Activated CD4-positive, alpha-beta memory T cell treated with anti-CD3 and anti-CD28 coated beads, Interleukin-2, amount 10 ng/mL, durations not matched to agents 7 days and 5 days (primary cell): ENCODE measurements at places on chromosomes 1 and 21. TPM values are rescaled to one million over a fixed set of nuclear protein-coding genes. Genes with fewer than 3 reads are reported as not detected.

Gene RNU1-1
- total RNA-seq = 1,570 TPM

Gene IVL
- not detected for total RNA-seq

Gene SAMD13
- total RNA-seq = not detected

GRCh38 chr1:79825551-79825950, 819.0 kb upstream of the ADGRL4 start:
- no peaks in the 10 kb centered on the region for H3K4me1 ChIP-seq
- no peak overlapping the region for H3K27ac ChIP-seq
- DNase-seq = no peak

Gene USF1
- 68.0 TPM for total RNA-seq

Gene CD1B
- not detected for total RNA-seq

Gene SERINC2
- total RNA-seq = 0.10 TPM

- H3K27ac ChIP-seq = no peak overlapping the region
- no peak for DNase-seq
- no peaks in the 10 kb centered on the region for H3K36me3 ChIP-seq
Measured at GRCh38 chr1:228317891-228318810, 88.5 kb downstream of the TRIM11 start.

Gene ITLN2
- total RNA-seq = not detected

GRCh38 chr1:2047749-2048729, 2.2 kb upstream of the PRKCZ start:
- no peak overlapping the region for H3K27ac ChIP-seq
- DNase-seq = no peak
- H3K4me1 ChIP-seq = peaks cover 23% of the 10 kb centered on the region
- no peaks in the 10 kb centered on the region for H3K36me3 ChIP-seq

Gene SCCPDH
- 7.7 TPM for total RNA-seq

GRCh38 chr1:58197811-58198210, 348.7 kb downstream of the OMA1 start:
- DNase-seq = no peak

GRCh38 chr1:41493117-41493536, 8.6 kb upstream of the EDN2 start:
- H3K27me3 ChIP-seq = peaks cover 22% of the 10 kb centered on the region
- no peak overlapping the region for H3K27ac ChIP-seq
- no peak for DNase-seq

Gene UTS2
- total RNA-seq = 1.1 TPM

Gene KRTAP12-2
- not detected for total RNA-seq

DNA sequence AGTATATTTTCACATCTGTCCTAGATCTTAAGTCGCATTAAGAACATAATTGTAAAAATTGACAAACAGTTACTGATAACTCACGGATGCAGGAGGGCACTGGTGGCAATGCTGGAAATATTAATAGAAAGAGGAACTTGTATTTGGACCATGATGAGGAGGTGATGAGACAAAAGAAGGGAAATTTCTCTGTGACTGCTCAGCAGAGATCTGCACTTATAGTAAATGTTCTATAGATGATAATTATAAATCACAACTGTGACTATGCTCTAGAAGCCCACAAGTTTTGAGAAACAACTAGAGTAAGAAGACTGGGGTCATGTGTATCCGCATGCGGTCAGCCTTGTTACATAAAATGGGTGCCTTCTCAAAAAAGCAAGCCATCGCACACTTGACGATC, 8.7 kb upstream of the DUSP12 start:
- DNase-seq = no peak
- H3K4me3 ChIP-seq = no peak overlapping the region
- H3K36me3 ChIP-seq = no peaks in the 10 kb centered on the region
- no peak overlapping the region for H3K27ac ChIP-seq
- H3K27me3 ChIP-seq = peaks cover 28% of the 10 kb centered on the region

Gene FCMR
- total RNA-seq = 117 TPM

DNA sequence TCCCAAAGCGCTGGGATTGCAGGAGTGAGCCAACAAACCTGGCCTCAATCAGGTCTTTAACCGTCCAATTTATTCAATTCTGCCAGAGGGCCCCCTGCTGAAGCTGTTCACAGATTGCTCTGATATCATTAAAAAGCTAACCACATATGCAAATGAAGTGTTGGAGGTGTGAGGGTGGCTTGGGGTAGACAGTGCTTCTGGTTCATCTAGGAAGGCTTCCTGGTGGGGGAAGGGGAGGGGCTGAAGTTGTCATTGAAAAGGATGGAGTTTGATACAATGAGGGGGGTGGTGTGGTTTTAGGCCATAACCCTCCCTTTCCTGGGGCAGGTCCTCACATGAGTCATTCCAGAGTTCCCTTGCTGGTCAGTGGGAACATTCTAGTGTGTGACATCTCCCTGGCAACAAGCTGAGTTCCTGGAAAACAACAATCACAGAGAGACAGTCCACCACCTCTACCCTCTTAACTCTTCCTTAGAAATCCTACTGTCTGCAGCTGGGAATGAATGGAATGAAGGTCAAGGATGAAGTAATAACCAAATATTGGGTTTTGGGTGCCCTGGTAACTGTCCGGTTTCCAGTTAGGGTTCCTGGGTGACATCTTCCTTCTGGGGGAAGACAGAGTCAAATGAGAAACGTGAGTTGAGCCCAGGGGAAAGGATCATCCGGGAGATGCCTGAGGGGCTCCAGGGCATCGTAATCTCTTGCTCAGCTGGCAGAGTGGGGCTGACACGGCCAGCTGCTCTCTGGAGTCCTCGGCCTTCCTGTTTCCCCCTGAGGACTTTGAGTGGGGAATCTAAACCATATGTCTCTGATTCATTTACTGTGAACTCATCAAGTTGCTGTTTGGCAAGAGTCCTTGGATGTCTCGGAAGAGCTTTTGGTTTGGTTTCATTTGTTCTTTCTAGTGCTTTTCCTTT, 32.2 kb downstream of the BATF3 start:
- no peaks in the 10 kb centered on the region for H3K36me3 ChIP-seq
- DNase-seq = no peak
- peaks cover 57% of the 10 kb centered on the region for H3K4me1 ChIP-seq
